Pancreas (tissue), 10 donors: ENCODE measurements at places on chromosomes 13 and 19.
A peak's percentile ranks its signal among the peaks of the same experiment; 100 is the strongest.

GRCh38 chr19:50461066-50461875, 15.0 kb upstream of the EMC10 start:
- no peaks in the 10 kb centered on the region for H3K27me3 ChIP-seq
- H3K27ac ChIP-seq, result no peak overlapping the region
- no peaks in the 10 kb centered on the region for H3K4me1 ChIP-seq
- H3K4me3 ChIP-seq, result no peak overlapping the region
- DNase-seq, result no peak
- H3K36me3 ChIP-seq, result no peaks in the 10 kb centered on the region

- H3K27me3 ChIP-seq, result no peaks in the 10 kb centered on the region
- no peak overlapping the region for H3K4me3 ChIP-seq
- no peaks in the 10 kb centered on the region for H3K36me3 ChIP-seq
- no peaks in the 10 kb centered on the region for H3K4me1 ChIP-seq
- DNase-seq, result no peak
Measured at GRCh38 chr13:28313579-28313978, 175.2 kb downstream of the PAN3 start.

DNA sequence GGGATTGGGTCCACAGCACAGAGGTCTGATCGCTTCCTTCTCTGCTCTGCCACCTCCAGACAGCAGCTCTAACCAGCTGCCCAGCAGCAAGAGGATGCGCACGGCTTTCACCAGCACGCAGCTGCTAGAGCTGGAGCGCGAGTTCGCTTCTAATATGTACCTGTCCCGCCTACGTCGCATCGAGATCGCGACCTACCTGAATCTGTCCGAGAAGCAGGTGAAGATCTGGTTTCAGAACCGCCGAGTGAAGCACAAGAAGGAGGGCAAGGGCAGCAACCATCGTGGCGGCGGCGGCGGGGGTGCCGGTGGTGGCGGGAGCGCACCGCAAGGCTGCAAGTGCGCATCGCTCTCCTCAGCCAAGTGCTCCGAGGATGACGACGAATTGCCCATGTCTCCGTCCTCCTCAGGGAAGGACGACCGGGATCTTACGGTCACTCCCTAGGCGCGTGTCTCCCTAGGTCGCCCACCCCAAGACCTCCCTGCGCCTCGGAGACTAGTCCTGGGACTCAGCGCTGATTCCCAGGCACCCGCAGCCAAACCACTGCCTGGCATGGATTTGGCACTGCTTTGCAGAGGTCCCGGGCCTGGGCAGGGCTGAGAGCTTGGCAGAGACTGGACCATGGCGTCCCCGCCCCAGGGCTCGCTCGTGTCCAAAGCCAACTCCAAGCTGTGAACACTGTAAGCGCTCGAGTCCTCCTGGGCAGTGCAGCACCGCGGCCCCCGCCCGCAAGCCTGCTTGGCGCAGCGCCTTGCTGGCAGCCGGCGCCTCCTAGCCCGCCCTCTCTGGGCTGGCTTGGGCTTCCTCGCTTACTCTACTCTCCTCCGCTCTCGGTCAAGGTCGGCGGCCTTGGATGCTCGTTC, 1.5 kb downstream of the GSX1 start:
- no peaks in the 10 kb centered on the region for H3K36me3 ChIP-seq
- no peak overlapping the region for H3K27ac ChIP-seq
- DNase-seq, result no peak
- H3K4me3 ChIP-seq, result no peak overlapping the region
- peaks cover 6% of the 10 kb centered on the region for H3K4me1 ChIP-seq
- peaks cover 6% of the 10 kb centered on the region for H3K27me3 ChIP-seq

- DNase-seq, result no peak
- H3K4me1 ChIP-seq, result no peaks in the 10 kb centered on the region
- no peak overlapping the region for H3K4me3 ChIP-seq
- no peaks in the 10 kb centered on the region for H3K27me3 ChIP-seq
Measured at GRCh38 chr13:40272776-40273139, 393.7 kb downstream of the FOXO1 start.

GRCh38 chr19:23415561-23416191, 20.4 kb upstream of the ZNF91 start:
- H3K27ac ChIP-seq, result no peak overlapping the region
- no peak for DNase-seq
- no peaks in the 10 kb centered on the region for H3K36me3 ChIP-seq
- no peaks in the 10 kb centered on the region for H3K4me1 ChIP-seq

- H3K4me3 ChIP-seq, result no peak overlapping the region
- no peak for DNase-seq
- H3K36me3 ChIP-seq, result no peaks in the 10 kb centered on the region
- no peak overlapping the region for H3K27ac ChIP-seq
- H3K27me3 ChIP-seq, result no peaks in the 10 kb centered on the region
- no peaks in the 10 kb centered on the region for H3K4me1 ChIP-seq
Measured at GRCh38 chr13:20588529-20589110, 21.7 kb downstream of the IFT88 start.

DNA sequence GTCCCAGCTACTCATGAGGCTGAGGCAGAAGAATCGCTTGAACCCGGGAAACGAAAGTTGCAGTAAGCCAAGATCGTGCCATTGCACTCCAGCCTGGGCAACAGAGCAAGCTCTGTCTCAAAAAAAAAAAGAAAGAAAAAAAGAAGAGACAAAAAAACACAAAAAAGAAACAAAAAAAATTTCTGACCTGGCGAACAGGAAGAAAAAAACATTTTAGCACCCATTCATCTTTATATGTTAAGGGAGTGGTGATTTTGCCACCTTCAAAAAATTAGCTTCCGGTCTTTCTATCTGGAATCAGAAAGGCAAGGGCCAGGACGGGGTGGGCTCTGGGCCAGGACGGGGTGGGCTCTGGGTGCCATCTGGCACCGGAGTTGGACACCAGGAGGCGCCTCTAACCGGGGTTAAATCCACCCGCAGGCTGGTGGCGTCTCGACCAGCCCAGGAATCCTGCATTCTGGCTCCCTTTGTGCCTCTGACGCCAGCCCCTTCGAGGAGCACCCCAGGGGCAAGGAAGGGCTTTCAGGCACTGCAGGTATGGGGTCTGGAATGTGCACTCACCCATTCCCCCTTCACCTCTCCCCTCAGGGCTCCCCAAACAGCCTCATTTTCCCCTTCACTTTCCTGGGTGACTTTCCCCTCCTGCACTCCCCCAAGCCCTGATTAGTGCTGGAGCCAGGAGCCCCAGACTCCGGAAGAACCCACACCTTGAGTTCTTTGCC, 10.4 kb upstream of the ZSWIM4 start:
- H3K27ac ChIP-seq, result no peak overlapping the region
- no peaks in the 10 kb centered on the region for H3K27me3 ChIP-seq
- no peaks in the 10 kb centered on the region for H3K36me3 ChIP-seq

GRCh38 chr13:59700281-59700680, 463.4 kb downstream of the DIAPH3 start:
- no peak overlapping the region for H3K27ac ChIP-seq
- no peaks in the 10 kb centered on the region for H3K4me1 ChIP-seq
- no peak for DNase-seq

DNA sequence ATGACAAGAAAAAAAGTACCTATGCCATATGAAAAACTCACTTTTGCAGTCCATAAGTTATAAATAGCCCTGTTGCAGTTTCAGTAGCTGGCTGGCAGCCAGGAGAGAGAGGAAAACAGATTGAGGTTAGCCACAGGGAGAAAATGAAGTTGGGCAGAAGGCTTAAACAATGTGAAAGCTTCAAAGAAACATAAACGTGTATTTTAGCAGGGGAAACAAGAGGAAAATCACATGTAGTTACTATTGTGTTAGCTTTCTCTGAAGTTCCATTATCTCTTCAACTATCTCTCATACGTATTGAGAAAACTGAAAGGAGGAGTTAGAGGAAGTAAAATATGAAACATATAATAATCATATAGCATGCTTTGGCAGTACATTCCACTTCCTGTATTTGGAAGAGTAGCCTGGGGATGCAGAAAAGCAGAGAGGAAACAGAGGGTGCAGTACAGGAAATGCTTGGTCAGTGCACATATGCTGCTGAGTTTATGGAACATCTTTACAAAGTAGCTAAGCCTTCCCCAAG, 1551.1 kb downstream of the EFNB2 start:
- no peaks in the 10 kb centered on the region for H3K36me3 ChIP-seq
- no peak overlapping the region for H3K27ac ChIP-seq
- H3K27me3 ChIP-seq, result no peaks in the 10 kb centered on the region

- H3K27me3 ChIP-seq, result peaks cover 4% of the 10 kb centered on the region
- no peaks in the 10 kb centered on the region for H3K36me3 ChIP-seq
- no peak overlapping the region for H3K4me3 ChIP-seq
- no peaks in the 10 kb centered on the region for H3K4me1 ChIP-seq
Measured at GRCh38 chr13:31102905-31103304, 58.8 kb downstream of the HSPH1 start.

DNA sequence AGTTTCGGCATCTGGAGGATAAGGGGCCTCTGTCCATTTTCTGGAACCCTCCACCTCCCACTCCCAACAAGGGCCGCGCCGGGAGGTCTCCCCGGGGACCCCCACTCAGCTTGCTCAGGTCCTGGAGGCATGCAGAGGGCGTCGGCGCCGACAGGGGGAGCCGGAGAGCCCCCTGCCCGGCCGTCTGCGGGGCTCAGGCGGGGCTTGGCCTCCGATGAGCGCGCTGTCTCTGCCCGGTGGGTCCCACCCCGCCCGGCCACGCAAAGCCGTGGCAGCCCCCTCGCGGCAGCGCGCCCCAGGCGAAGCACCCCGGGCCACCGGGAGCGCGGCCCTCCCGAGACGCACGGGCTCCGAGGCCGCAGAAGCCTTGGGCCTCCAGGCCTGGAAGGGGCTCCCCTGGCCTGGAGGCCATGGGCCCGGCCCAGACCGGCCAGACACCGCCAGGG, 149.7 kb upstream of the ZNF536 start:
- H3K27ac ChIP-seq, result no peak overlapping the region
- no peak overlapping the region for H3K4me3 ChIP-seq
- no peaks in the 10 kb centered on the region for H3K36me3 ChIP-seq
- peak; percentile 60 for DNase-seq

DNA sequence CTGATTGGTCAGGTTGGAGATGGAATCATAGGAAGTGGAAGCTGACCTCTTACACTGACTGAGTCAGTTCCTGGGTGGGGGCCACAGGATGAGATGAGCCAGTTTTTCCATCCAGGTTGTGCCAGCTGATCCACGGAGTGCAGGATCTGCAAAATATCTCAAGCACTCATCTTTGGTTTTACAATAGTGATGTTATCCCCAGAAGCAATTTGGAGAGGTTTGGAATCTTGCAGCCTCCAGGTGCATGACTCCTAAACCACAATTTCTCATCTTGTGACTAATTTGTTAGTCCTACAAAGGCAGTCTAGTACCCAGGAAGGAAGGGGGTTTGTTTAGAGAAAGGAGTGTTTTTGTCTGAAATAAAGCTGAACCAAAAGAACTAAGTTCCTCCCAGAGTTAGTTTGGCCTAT, 212.8 kb downstream of the SLITRK6 start:
- H3K36me3 ChIP-seq, result no peaks in the 10 kb centered on the region
- H3K27me3 ChIP-seq, result no peaks in the 10 kb centered on the region
- no peaks in the 10 kb centered on the region for H3K4me1 ChIP-seq
- DNase-seq, result no peak

- no peaks in the 10 kb centered on the region for H3K4me1 ChIP-seq
- H3K27me3 ChIP-seq, result no peaks in the 10 kb centered on the region
- no peak overlapping the region for H3K4me3 ChIP-seq
- H3K36me3 ChIP-seq, result no peaks in the 10 kb centered on the region
Measured at GRCh38 chr13:98105929-98106336, 37.0 kb upstream of the FARP1 start.

DNA sequence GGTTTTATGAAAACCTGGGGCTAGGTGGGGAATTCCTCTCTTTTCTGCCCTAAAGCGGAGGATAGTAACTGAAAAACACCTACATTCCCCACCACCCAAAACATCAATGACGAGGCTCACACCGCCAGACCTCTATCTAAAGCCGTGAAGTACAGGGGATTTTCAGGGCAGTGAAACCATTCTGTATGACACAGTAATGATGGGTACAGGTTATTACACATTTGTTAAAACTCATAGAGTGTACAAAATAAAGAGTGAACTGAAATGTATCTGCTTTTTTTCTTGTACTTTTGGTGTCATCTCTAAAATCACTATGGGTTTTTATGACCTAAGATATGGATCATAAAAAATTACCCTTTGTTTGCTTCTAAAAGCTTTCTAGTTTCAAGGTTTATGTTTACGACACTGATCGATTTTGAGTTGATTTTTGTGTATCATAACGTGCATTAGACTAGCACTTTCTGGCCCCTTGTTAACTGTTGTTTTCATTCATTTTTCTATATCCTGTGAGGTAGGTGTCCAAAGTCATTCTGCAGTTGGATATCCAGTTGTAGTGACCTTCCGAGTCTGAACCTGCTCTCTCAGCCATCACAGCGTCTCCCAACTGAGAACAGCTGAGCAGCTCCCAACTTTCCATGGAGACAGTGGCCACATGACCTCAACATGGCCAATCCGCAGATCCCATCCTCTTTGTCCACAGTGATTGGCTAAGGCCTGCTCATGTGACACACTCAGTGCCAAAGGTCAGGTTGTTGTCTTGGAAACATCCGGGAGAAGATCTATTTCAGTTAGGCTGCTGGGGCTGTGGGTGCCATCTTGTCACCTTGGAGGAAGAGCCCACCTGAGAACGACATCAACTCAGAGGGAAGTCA, 10.3 kb downstream of the MBD3L2B start:
- no peaks in the 10 kb centered on the region for H3K36me3 ChIP-seq
- DNase-seq, result no peak
- H3K27me3 ChIP-seq, result no peaks in the 10 kb centered on the region
- H3K4me3 ChIP-seq, result no peak overlapping the region

GRCh38 chr13:31968473-31968872, 63.1 kb upstream of the FRY start:
- peak; percentile 33 for DNase-seq
- H3K4me1 ChIP-seq, result peaks cover 16% of the 10 kb centered on the region
- H3K27me3 ChIP-seq, result no peaks in the 10 kb centered on the region
- no peak overlapping the region for H3K4me3 ChIP-seq

- H3K36me3 ChIP-seq, result no peaks in the 10 kb centered on the region
- DNase-seq, result no peak
- no peaks in the 10 kb centered on the region for H3K27me3 ChIP-seq
Measured at GRCh38 chr19:34808566-34808965, 35.6 kb upstream of the ZNF599 start.

DNA sequence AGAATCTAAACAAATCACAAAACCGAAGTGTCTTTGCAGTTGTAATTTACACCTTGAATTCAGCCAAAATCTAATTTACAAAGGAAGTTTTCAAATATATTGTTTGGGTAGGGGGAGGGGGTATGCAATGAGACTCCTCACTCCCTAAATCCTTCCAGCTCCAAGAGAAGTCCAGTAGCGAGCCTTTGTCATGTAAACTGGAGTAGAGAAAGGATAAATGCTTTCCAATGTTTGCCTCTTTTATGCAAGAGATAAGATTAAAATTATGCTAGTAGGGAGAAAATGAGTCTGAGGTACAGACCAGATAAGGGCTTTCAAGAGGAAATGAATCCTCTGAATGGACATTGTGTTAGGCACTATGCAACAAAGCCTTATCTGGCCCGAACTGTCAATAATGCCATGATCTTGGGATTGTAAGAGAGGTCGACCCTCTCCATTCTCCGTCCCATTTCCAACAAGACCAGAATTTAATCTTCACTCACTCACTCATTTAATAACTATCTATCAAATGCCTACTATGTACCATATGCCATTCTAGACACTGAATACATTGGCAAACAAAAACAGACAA, 199.2 kb downstream of the LACC1 start:
- no peak overlapping the region for H3K27ac ChIP-seq
- DNase-seq, result no peak
- H3K4me1 ChIP-seq, result no peaks in the 10 kb centered on the region
- no peak overlapping the region for H3K4me3 ChIP-seq
- H3K36me3 ChIP-seq, result no peaks in the 10 kb centered on the region
- H3K27me3 ChIP-seq, result no peaks in the 10 kb centered on the region

- no peak overlapping the region for H3K4me3 ChIP-seq
- H3K36me3 ChIP-seq, result no peaks in the 10 kb centered on the region
- no peaks in the 10 kb centered on the region for H3K4me1 ChIP-seq
- peak; percentile 21 for DNase-seq
- H3K27ac ChIP-seq, result no peak overlapping the region
Measured at GRCh38 chr13:18947376-18947977, 234.1 kb downstream of the TUBA3C start.
